NCI-H2171 treated with DMSO at 0.1 percent for 48 hours (cell line): ENCODE measurements at places on chromosomes 1 and 21.

DNA sequence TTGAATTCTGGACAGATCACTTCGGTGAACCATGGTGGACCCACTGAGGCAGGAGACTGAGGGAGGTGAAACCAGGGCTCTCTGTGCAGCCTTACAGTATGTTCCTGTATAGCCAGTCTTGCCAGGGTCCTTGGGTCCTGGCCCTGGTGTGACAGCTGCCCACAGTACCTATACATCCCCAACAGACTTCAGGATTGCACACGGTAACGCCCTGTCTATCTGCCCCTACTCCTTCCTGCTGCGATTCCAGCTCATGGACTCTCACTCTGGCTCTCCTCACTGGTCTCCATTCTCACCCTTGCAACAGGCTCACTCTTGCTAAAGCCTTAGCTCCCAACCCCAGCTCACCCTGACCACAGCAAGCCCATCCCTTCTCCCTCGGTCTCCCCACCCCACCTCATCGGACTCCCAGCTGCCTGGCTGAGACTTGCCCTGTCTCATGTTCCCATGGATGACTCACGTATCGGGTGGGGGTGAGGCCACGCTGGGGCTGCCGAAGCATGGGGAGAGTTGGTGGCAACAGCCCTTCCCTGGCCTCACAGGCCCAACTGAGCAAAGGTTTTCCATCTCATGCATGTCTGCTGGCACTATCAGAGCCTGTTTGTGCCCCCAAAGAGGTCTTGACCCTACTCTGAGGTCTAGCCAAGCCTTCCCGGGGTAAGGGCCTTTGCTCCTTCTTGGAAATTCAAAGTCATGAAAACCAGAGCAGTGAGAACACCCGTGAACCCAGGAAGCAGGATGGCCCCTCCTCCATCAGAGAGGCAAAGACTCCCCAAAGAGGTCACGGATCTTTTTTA lies 7.1 kb downstream of the PHLDA3 start:
- DNase-seq = no peak

DNA sequence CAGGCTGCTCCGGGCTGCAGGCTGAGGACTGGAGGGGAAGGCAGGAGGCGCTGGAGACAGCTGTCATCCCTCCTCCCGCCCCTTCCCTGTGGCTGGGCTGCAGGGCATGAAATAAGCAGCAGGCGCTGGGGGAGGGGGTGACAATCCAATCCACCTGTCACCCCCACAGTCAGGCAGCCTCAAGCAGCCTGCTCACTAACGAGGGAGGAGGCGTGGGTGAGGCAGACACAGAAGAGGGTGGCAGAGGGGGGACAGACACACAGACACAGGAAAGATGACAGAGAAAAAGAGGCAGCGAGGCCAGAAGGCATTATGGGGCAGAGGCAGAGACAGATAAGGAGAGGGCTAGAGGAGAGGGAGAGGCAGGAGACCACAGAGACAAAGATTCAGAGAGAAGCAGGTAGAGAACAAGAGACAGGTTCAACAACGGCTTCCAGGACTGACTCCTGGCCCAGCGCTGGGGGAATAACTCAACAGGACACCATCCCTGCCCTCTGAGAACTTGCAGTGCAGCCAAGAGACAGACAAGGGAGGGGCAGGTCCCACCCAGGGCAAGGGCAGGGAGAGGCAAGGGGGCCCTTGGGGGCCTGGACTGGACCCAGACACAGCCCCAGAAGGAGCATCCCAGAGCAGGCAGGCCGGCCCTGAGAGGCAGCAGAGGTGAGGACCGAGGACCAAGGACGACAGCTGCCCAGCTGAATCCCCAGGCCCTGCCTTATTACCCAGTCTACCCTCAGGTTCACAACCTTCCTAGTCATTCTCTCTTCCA lies 11.2 kb downstream of the MEF2D start:
- peak; percentile 96 for DNase-seq

- DNase-seq = no peak
These were observed 47.6 kb downstream of the SLX9 start for GRCh38 chr21:44987301-44987885.

DNA sequence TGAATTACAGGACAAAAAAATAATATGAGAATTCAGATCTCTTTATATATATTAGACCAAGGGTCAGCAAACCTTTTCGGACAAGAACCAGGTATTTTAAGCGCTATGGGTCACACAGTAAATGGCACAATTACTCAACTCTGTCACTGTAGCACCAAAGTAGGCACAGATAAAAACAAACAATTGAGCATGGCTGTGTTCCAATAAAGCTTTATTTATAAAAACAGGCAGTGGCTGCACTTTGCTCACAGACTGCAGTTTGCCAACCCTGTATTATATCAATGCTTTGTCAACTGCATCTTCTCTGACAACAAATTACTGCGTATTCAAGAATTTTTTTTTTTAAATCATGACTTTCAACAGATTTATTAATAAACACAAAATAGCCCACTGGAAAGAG lies 29.8 kb downstream of the EDEM3 start:
- no peak for DNase-seq

GRCh38 chr1:62068416-62068843 lies 126.2 kb upstream of the L1TD1 start:
- DNase-seq = no peak

GRCh38 chr1:7234471-7234755 lies 449.2 kb downstream of the CAMTA1 start:
- no peak for DNase-seq

DNA sequence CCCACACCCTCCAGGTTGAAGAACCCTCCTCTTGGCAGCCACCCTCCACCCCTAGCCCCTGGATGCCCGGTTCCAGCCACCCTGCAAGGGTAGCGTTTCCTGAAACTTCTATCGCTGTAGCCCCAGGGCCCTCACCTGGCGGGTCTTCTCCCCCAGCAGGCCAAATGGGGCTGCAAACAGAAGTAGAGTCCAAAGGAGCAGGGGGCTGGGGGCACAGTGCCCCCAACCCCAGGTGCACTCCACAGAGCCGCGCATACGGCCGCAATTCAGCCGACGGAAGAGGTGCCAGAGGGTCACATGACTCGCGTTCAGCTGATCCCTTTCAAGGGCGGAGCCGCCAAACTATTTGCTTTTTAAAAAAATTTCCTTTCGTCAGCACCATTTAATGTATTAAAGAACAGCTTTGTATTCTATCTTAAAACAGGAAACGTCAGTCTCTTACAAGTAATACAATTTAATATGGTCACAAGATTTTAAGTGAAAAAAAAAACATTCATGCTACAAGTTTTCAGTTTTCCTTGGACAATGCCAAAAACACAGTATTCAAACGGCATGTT lies at the start of gene GLMP:
Gene GLMP, minus strand, starts transcription at position 289 of the 557 bp plus-strand sequence. Its CDS starts 34 bp downstream, at position 255.
- peak; percentile 77 for DNase-seq

GRCh38 chr1:30756545-30757351 lies 826 bp downstream of the LAPTM5 start:
- no peak for DNase-seq

DNA sequence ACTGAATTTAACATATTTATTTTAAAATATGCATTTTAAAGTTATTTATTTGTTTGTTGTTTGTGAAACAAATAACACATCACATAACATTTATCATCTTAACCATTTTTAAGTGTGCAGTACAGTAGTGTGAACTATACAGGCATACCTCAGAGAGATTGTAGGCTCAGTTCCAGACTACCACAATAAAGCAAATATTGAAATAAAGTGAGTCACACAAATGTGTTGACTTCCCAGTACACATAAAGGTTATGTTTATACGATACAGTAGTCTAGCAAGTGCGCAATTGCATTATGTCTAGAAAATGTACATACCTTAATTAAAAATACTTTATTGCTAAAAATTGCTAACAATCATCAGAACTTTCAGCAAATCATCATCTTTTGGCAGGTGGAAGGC lies 739.4 kb upstream of the ADGRL4 start:
- DNase-seq = no peak

DNA sequence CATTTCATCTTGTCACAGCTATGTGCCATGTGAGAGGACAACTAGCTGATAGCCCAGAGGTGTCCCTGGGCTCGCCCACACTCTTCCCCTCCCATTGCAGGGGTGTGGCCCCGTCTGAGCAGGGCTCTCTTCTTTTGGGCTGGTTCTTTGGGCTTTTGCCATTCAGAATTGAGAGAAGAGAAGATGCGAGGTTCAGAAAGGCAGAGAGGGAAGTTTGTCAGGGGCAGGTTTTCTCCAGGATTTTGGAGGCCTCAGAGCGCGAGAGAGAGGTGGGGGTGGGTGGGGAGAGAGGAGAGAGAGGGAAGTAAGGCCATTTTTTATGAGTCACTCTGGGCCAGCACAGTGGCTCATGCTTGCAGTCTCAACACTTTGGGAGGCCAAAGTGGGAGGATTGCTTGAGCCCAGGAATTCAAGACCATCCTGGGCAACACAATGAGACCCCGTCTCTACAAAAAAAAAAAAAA lies 5.2 kb downstream of the IFI6 start:
- no peak for DNase-seq

GRCh38 chr1:115217150-115218033 lies 120.7 kb downstream of the NGF start:
- DNase-seq = no peak

- peak; percentile 56 for DNase-seq
These were observed 795 bp downstream of the NGF start for GRCh38 chr1:115337276-115337632.

DNA sequence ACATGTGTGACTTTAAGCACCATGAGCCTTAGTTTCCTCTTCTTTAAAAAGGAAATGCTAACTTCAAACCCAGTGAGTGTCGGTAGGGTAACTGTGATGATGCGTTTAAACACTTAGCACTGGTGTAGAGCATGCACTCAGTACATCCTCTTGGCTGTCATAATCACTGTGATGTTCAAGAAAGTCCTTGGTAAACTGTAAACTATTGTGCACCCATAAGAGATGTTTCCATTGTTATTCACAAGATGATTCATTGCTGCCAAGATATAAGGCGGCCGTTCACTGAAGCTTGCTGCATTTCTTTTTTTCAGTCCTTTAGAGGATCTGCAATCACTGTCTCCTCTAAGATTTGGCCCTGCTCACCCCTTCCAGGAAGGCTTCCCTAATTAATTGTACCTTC lies 61.8 kb upstream of the DAB1 start:
- no peak for DNase-seq

DNA sequence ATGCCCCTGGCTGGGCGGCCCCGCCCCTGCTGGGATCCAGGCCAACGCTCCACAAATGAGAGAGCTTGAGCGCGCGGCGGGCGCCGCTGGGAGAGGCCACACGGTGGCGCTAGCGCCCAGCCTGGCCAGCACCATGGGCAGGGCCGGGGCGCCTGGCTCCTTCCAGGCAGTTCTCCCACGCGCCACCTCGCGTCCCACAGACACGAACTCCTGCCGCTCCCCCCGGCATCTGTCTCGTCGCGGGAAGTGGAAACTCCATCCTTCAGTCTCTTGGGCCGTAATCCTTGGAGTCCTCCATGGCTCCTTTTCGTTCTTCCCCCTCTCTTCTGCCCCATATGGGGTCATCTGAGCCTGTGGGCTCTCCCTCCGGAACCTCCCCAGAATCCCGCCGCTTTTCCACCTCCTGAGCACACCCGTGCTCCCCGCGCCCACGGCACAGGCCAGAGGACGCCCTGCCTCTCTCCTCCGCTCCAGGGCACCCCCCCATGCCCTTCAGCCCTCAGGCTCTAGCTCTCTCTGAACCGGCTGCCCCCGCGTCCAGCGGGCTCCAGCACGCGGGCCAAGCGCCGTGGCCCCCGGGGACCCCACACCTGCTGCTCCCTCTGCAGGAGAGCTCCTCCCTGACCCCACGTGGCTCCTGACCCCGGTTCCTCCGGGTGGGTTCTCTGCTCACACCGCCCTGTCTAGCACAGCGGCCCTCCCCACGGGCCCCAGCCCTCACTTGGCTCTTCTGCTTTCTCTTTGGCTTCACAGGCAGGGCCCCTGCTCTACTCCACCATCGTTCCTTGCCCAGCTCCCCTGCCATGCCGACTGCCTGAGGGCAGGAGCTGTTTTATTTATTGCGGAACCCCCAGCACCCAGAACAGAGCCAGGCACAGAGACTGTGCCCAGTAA lies 31.9 kb upstream of the EDN2 start:
- DNase-seq = peak; percentile 88
